ENCODE measurements at places on chromosomes 3 and 15.

DNA sequence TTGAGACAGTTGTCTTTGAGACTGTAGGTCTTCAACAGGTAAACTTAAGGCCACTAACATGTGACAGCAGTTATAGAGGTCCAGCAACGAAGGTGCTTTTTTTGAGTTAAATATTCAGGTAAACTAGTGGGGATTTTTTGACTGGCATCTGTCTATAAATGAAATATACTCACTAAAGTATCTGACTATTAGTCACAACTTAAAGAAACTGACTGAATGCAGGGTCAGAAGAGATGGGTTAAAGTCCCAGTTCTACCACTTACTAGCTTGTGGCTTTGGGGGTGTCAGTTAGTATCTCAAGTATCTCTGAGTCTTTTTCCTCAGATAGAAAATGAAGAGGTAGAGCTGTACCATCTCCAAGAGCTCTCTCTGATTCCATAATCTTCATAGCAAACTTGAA is 18.0 kb downstream of the MIX23 start:
- H3K27ac ChIP-seq: no peak overlapping the region
- H3K4me3 ChIP-seq: no peak overlapping the region
- no peak for DNase-seq
- H3K27me3 ChIP-seq: no peaks in the 10 kb centered on the region
- peaks cover 68% of the 10 kb centered on the region for H3K36me3 ChIP-seq

DNA sequence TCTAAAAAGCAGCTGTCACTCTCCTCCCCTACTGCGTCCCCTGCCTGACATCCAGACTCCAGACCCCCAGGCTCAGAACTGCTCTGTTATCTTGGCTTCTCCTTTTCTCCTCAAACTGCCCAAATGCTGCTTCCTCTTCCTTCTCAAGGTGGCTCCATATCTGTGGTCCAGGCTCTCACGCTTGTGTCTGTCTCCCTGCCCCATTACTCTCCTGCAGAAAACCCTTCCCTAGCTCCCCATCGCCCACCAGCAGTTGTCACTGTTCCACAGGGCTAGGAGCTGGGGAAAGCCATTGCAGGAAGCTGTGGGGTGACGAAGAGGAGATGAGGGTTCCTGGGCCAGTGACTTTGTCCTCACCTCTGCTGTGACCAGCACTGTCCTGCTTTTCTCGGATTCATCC is 30.7 kb upstream of the CGNL1 start:
- H3K27me3 ChIP-seq: no peaks in the 10 kb centered on the region
- no peaks in the 10 kb centered on the region for H3K4me1 ChIP-seq
- H3K36me3 ChIP-seq: no peaks in the 10 kb centered on the region

DNA sequence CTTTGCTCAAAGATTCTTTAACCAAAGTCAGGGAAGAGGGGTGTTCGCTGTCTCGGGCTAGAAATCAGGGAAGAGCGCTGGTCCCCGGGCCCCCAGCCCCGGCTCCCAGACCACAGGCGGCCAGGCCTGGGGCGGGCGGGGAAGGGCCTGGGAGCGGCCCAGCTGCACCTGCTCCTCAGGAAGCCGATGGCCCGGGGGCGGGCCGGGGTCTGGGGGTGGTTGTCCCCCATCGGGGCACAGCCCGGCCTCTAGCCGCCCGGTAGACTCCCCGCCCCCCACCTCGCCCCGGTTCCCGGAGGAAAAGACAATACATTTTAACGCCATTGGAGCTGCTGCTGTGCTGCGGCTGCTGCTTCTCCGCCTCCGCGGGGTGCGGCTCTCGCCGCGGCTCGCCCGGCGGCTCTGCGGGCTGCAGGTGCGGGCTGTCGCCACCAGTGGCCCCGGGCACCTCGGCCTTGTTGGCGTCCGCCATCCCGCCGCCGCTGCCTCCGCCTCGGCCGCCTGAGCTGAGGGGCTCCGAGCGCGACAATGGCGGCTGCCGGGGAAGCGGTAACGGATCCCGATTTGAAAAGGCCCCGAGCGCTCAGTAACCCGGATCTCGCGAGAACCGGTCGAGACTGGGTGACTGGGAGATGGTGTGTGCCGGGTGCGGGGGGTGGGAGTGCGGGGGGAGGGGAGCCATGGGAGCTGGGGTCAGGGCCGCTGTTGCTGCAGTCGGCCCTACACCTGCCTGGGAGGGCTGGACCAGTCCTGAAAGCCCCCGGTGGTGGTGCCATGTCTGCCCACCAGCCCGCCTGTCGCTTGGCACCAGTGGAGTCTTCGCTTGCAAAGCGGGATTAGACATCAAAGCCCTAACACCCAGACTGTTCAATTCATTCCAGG is at the start of gene MYEF2:
Gene MYEF2 (minus strand): TSS at position 530 of the 882 bp plus-strand sequence. CDS start 58 bp downstream, at position 472.
- H3K4me3 ChIP-seq: peak within 1 kb of the TSS; percentile 81
- no peaks in the 10 kb centered on the region for H3K36me3 ChIP-seq
- peak within 1 kb of the TSS; percentile 5 for H3K27ac ChIP-seq
- no peaks in the 10 kb centered on the region for H3K27me3 ChIP-seq

DNA sequence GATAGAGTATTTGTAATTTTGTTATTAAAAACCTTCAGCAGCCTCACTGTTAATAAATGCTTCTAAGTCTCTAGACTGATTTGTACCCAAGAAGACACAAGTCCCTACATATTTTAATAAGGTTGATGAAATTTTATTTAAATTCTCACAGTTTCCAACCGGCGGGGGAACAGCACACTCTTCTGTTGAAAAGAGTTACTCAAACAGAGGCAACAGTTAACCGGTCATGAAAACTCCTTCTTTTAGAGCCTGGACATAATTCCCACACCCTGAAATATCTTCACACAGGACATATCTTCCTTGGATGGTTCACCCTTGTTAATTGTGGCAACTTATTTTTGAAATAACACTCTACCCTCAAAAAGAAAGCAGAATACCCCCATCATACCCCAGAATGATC is 278.8 kb downstream of the FOXP1 start:
- H3K4me1 ChIP-seq: peaks cover 80% of the 10 kb centered on the region
- peak overlapping the region; percentile 94 for H3K27ac ChIP-seq
- H3K27me3 ChIP-seq: no peaks in the 10 kb centered on the region
- peak overlapping the region; percentile 89 for H3K4me3 ChIP-seq

DNA sequence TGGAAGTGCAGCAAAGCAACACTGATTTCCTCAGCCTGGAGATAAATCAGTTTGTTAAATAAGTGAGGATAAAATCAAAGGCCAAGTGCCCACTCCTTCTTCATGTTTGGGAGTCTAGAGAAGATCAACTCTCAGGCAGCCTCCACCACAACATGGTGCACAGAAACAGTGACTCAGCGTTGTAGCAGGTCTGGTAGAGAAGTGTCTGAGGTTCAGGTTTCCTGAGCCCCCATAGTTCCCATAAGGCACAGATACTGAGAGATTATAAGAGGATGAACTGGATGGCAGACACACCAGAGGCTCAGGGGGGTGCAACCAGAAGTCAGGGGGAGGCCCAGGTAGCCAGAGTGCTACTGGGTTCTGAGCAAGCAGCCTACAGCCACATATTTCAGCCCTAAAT is 166.7 kb downstream of the FRMD5 start:
- DNase-seq: no peak
- no peaks in the 10 kb centered on the region for H3K27me3 ChIP-seq
- no peak overlapping the region for H3K27ac ChIP-seq
- peaks cover 5% of the 10 kb centered on the region for H3K4me1 ChIP-seq
- H3K4me3 ChIP-seq: no peak overlapping the region

DNA sequence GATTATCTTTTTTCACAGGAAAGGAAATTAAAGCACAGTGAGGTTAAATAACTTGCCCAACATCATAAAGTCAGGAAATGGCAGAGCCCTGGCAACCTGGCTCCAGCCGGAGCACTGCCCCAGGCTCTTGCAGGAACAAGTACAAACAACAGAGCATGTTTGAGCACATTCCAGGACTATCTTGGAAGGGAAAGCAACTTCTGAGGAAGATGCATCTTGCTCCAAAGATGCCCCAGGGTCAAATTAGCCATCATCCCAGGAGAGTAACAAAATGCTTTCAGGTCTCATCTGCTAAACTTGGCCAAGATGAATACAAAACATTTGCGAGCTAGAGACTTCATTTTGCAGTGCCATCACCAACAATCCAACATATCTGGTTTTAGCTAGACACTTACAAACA is 162.4 kb upstream of the LRRN1 start:
- no peak overlapping the region for H3K27ac ChIP-seq
- H3K4me1 ChIP-seq: no peaks in the 10 kb centered on the region
- no peak overlapping the region for H3K4me3 ChIP-seq
- DNase-seq: no peak
- no peaks in the 10 kb centered on the region for H3K36me3 ChIP-seq
- no peaks in the 10 kb centered on the region for H3K27me3 ChIP-seq

DNA sequence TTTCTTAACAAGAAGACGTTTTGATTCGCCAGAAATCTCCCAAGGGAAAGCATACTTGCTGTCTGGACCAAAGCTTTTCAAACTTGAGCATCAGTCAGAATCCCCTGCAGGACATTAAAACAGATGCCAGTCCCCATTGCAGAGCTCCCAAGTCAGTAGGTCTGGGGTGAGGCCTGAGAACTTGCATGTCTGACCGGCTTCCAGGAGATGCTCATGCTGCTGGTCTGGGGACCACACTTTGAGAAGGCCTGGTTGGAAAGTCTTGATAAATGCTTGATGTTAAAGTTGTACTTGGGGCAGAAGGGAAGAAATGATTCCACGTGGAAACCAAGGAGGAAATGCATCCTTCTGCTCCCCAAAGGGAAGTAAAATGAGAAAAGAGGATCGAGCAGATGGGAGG is 24.3 kb upstream of the CAV3 start:
- no peaks in the 10 kb centered on the region for H3K27me3 ChIP-seq
- no peak overlapping the region for H3K4me3 ChIP-seq
- H3K4me1 ChIP-seq: peaks cover 12% of the 10 kb centered on the region
- H3K36me3 ChIP-seq: no peaks in the 10 kb centered on the region
- H3K27ac ChIP-seq: no peak overlapping the region

GRCh38 chr3:126245811-126246727 is 65.7 kb upstream of the ALDH1L1 start:
- peak; percentile 79 for DNase-seq
- H3K27me3 ChIP-seq: no peaks in the 10 kb centered on the region
- H3K27ac ChIP-seq: no peak overlapping the region
- no peaks in the 10 kb centered on the region for H3K4me1 ChIP-seq

DNA sequence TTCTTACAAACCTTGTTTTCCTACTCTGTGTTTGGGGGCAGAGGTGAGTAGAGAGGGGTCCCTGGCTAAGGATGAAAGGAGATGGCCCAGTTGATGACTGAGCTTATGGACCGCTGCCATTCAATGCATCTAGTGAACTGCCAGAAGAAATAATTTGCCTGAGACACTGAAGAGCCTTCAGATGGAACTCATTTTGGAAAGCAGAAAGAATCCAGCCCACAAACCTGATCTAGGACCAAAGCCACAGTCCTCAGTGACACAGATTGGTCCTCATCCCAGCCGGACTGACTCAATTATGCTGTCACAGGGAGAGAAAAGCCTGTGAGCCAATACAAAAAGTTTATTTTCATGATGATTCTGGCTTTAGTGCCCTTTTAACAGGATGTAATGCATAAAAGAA is 82.7 kb downstream of the CD47 start:
- no peaks in the 10 kb centered on the region for H3K27me3 ChIP-seq
- H3K27ac ChIP-seq: peak overlapping the region; percentile 38
- H3K36me3 ChIP-seq: no peaks in the 10 kb centered on the region
- no peak overlapping the region for H3K4me3 ChIP-seq

- H3K27me3 ChIP-seq: no peaks in the 10 kb centered on the region
- H3K4me1 ChIP-seq: no peaks in the 10 kb centered on the region
- DNase-seq: peak; percentile 68
- no peak overlapping the region for H3K27ac ChIP-seq
- H3K4me3 ChIP-seq: no peak overlapping the region
These were observed 33.1 kb upstream of the UBE2Q2 start for GRCh38 chr15:75809986-75810750.

DNA sequence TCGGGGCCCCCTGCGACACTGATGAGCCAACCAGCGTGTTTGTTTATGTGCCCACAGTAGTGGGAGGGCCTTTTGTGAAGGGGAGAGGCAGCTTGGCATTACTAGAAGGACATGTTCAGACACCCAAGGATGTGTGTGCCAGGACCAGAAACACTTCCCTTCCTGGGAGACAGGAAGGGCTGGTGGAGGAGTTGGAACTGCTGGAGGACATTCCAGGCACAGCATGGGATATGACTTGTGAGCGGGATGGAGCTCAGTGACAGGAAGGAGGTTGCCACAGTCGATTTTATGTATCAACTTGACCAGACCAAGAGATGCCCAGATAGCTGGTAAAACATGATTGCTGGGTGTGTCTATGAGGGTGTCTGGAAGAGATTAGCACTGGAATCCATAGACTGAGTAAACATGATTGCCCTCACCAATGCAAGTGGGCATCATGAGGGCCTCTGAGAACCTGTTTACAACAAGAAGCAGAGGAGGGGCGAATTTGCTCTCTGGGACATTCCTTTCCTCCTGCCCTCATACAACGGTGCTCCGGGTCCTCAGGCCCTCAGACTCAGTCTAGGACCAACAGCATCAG is 106.4 kb upstream of the TLE3 start:
- peaks cover 55% of the 10 kb centered on the region for H3K4me1 ChIP-seq
- no peak overlapping the region for H3K27ac ChIP-seq
- no peak for DNase-seq
- no peaks in the 10 kb centered on the region for H3K27me3 ChIP-seq

DNA sequence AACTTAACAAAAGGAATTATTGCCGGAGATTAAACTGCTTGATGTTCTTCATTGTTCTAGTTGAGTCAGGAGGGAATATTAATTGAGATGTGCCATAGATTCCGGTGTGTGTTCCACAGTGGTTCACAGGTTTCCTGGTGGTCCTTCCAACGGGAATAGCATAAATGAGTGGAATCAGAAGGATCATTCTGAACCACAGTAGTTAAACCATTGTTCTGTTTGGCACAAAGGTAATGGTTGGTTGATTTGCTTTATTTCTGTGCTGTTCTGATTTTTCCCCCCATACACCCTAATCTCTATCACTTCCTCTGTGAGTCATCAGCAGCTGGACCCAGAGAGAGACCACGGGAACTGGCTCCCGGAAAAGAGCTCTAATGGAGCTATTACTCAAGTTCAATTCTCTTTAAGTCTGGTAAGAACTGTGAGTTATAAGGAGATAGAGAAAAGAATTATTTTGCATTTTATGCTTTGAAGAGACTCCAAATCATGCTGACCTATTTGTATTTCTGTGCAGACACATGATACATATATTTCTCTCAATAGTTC is 627.2 kb downstream of the ZIC1 start:
- H3K27ac ChIP-seq: no peak overlapping the region
- H3K4me3 ChIP-seq: no peak overlapping the region
- DNase-seq: no peak

GRCh38 chr3:18100121-18100520 is 325.0 kb downstream of the SATB1 start:
- H3K27me3 ChIP-seq: no peaks in the 10 kb centered on the region
- no peak overlapping the region for H3K4me3 ChIP-seq
- no peaks in the 10 kb centered on the region for H3K4me1 ChIP-seq
- no peaks in the 10 kb centered on the region for H3K36me3 ChIP-seq
- no peak overlapping the region for H3K27ac ChIP-seq

GRCh38 chr3:108661699-108662098 is 72.2 kb downstream of the DZIP3 start:
- no peaks in the 10 kb centered on the region for H3K36me3 ChIP-seq
- no peak overlapping the region for H3K4me3 ChIP-seq
- H3K27me3 ChIP-seq: no peaks in the 10 kb centered on the region
- H3K4me1 ChIP-seq: no peaks in the 10 kb centered on the region
